ENCODE measurements at places on chromosomes 5 and 9.

DNA sequence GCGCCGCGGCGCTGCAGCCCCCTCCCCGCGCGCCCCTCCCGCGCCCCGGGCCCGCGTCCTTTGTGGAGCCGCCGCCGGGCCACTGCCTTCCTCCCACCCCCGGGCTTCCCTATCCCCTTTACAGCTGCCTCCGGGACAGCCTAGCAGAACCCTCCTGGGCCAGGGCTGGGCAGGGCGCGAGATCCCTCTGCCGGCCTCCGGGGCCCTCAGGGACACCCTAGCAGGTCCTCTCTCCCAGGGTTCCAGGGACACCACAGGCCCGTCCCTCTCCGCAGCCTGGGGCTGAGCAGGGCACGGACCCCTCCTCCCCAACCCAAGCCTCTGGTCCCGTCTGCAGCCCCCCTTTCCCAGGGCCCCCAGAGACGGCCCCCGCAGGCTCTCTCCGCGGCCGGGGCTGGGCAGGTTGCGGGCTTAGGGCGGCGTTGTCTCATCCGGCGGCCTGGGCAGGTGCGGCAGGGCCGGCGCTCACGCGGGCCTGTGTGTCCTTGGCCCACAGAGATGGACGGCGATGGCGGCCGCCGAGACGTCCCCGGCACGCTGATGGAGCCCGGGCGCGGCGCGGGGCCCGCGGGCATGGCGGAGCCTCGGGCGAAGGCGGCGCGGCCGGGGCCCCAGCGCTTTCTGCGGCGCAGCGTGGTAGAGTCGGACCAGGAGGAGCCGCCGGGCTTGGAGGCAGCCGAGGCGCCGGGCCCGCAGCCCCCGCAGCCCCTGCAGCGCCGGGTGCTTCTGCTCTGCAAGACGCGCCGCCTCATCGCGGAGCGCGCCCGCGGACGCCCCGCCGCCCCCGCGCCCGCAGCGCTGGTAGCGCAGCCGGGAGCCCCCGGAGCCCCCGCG, 710 bp downstream of the WNK2 start:
- DNase-seq: no peak

DNA sequence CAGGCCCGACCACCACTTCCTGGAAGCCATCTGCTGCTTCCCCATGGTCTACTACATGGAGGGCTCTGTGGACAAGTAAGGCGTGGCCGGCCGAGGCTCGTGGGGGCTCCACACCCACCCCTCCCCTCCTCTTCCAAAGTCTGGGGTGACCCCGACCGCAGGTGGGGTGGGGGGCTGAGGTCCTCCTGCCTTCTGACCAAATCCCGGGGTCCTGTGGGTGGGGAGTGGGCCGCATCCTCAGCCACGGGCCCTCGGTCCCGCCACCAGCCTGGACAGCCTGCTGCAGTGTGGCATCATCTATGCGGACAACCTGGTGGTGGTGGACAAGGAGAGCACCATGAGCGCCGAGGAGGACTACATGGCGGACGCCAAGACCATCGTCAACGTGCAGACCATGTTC, 76.4 kb downstream of the KCNT1 start:
- no peak for DNase-seq

DNA sequence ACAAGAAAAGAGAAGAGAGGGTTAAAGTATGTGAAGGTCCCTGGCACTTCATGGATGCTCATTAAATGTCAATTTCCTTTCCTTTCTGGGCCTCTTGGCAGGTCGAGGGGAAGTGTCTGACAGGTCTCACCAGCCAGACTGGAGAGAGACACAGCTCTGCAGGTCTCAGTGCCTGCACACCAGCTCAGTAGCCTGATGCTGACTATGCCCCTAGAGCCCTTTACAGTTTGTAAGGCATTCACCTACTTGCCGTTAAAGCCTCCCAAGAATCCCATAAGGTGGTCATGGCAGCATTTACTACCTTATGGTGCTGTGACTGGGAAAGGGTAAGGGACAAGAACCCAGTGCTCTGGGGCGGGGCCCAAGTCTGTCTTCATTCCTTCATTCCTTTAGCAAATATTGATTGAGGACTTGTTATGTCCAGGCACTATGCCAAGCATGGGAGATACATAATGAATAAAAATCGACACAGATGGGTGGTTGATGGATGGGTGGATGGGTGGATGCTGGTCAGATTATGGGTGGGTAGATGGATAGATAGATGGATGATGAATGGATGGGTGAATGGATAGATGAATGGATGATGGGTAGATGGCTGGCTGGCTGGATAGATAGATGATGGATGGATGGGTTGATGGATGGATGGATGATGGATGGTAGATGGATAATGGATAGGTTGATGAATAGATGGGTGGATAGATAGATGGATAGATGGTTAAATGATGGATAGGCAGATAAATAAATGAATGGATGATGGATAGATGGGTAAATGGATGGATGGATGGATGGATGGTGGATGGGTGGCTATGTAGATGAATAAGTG, 21.3 kb upstream of the KIF12 start:
- DNase-seq: no peak

- no peak for DNase-seq
These were observed 28.7 kb downstream of the STRBP start for GRCh38 chr9:123239726-123240125.

- no peak for DNase-seq
These were observed 13.5 kb downstream of the RLN1 start for GRCh38 chr9:5326187-5326586.

GRCh38 chr5:1760656-1761452, 38.8 kb downstream of the MRPL36 start:
- no peak for DNase-seq

Data from GM12891 (cell line).